Kidney glomerular epithelial cell (primary cell): ENCODE measurements at places on chromosomes 1 and 21.

DNA sequence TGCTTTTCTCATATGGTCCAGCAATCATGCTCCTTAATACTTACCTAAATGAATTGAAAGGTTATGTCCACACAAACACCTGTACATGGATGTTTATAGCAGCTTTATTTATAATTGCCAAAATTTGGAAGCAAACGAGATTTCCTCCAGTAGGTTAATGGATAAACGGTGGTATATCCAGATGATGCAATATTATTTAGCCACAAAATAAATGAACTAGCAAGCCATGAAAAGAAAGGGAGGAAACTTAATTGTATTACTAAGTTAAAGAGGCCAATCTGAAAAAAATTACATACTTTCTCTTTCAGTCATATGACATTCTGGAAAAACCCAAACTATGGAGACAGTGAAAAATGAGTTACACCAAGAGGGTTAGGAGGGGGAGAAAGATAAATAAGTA is 76.3 kb upstream of the LRRC7 start:
- DNase-seq = peak; percentile 29

DNA sequence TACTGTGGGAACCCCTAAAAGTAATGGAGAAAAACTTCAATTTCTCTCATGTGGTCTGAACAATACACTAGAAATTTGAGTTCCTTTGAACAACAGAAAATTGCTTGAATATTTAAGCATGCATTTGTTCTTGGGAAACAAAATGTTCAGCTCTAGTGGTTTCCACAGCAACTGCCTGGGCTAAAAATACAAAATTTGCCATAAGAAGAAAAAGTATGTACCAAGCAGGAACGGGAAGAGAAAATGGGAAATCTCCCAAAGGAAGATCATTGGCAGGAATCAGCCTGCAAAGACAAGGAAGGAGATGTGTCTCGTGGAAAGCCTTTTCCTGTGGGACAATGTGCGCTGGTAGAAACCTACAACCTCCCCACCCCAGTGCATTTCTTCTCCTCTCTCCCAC is 119.0 kb upstream of the DPT start:
- DNase-seq = no peak

GRCh38 chr1:108097018-108097417 is 103.1 kb downstream of the SLC25A24 start:
- no peak for DNase-seq

DNA sequence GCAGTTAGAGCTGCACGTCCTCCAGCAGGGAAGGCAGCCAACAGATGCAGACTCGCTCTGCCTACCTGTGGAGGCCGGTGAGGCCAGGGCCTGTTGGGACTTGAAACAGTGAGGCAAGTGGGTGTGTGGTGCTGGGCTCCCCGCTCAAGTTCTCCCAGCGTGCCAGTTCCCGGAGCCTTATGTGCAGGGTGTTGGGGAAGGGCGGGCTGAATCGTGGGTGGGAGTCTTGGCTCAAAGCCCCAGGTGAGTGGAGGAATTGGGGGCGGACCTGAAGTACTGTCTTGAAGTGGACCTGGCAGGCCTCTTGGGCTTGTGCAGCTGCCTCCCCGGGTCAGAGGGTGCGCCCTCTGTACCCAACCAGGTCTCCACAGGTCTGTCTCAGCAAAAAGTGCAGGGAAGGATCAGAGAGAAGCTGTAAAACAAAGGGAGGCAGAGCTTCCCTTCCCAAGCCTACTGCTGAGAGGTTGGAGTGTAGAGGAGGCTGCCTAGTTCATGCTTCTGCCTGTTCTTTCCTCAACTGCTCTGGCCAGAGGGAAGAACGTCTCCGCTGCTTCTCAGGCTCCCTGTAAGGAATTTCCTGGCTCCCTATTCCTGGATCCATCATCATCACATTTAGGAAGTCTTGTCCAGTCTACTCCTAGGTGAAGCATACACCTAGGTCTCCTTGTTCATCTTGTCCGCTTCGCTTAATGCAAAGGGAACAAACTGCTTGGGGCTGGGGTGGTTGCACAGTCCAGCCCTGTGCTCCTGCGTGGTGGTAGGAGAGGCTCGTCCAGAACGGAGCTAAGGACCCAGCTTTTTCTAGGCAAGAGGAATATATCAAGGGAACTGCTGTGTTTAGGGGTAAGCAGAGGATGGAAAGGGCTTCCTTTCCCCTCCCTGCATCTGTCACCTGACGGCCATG is 14.9 kb downstream of the UTP11 start:
- DNase-seq = no peak

- no peak for DNase-seq
Measured at GRCh38 chr1:24277420-24278169, 41.6 kb upstream of the GRHL3 start.

DNA sequence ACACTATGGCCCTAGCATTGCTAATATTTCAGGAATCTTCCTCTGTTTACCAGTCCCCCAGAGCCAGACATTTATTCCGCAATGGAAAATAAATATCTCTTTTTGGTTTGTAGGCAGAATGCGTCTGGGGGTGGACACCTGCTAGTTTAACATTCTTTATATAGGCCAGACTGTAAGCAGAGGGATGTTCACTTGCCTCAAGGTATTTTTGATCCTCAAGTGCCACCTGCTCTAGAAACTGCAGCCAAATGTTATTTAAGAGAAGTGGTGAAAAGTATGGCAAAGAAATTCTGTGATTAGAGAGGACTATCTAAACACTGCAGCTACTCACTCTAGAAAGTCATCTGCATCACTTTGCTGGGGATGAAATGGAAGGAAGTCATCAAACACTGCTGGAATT is 164.7 kb downstream of the NEGR1 start:
- DNase-seq = no peak

DNA sequence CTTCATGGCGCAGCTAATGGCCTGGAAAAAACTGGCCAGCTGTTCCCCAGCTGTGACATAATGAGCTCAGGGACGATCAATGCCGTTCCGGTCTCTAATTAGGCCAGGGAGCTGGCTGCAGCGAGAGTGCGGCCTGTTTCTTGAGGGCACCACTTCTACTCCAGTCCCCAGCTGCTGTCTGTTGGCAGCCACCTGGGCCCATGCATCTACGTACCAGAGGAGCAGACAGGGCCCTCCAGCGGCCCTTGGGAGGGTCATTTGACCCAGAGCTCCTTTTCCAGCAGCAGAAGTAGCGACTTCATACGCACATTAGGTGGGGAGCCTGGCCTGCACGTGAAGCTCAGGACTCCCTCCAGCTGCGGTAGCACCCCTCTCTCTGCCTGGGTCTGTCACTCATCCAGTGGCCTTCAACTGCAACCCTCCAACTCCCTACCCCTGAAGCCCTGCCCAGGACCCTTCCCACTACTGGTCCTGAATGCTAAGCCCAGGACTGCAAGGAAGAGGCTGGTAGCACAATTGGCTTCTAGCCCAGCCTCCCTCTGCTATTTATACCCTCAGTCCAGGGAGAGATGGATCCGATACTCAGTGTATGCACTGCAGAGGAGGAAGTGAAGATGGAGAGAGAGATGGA is 9.1 kb upstream of the GPR61 start:
- DNase-seq = no peak

DNA sequence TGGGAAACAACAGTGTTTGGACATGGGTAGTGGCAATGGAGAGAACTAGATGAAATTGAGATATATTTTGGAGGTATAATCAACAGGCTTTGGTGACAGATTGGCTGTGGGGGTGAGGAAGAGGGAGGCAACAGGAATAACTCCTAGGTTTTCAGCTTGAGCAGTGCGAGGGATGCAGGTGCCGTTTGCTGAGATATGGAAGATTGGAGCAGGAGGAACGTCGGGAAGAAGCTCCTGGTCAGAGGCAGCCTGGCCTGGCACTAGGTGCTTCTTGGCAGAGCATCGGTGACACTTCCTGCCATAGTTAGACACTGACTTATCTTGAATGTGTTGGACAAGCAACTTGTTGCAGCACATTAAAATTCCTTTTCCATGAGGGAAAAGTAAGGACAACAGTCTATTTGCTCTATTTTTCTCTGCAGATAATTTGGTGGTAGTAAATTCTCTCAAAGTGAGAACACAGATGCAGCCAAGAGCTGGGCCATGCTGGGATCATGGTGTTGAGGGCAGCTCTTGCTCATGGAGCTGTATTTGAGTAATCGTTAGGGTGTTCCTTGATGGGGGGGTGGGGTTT is 21.5 kb upstream of the MYSM1 start:
- DNase-seq = no peak

DNA sequence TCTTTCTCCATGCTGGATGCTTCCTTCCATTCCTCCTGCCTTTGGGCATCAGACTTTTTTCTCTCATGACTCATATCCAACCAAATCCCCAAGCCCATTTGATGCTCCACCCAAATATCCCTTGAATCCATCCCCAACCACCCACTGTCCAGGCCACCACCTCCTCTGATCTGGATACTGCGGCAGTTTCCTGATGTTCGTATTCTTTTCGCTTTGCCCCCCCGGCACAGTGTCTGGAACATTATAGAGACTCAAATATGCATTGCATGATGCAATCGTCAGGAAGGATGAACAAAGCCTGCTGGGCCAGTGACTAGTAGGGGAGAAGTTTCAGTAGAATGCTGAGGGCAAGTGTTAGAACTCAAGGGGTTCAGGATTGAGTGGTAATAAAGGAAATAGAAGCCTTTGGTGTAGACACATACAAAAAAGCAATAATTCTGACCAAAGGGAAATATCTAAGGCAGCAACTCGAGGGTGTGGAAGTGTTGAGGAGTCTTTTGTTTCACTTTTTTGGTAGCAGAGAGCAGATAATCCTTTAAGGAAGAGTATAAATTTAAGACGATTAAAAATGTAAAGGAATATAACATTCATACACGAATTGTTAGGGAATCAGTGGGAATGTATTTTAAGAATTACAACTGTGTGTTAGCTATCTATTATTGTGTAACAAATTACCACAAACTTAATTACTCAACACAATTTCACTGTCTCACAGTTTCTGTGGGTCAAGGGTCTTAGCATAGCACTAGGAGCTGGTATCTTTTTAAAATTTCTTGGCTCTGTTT is 7.5 kb downstream of the S100A11 start:
- no peak for DNase-seq

GRCh38 chr1:228736844-228737445 is 1.7 kb downstream of the RHOU start:
- DNase-seq = no peak
